ENCODE measurements at places on chromosomes 11 and 22.

GRCh38 chr11:8375932-8376331 lies 112.3 kb upstream of the LMO1 start:
- DNase-seq, result no peak

DNA sequence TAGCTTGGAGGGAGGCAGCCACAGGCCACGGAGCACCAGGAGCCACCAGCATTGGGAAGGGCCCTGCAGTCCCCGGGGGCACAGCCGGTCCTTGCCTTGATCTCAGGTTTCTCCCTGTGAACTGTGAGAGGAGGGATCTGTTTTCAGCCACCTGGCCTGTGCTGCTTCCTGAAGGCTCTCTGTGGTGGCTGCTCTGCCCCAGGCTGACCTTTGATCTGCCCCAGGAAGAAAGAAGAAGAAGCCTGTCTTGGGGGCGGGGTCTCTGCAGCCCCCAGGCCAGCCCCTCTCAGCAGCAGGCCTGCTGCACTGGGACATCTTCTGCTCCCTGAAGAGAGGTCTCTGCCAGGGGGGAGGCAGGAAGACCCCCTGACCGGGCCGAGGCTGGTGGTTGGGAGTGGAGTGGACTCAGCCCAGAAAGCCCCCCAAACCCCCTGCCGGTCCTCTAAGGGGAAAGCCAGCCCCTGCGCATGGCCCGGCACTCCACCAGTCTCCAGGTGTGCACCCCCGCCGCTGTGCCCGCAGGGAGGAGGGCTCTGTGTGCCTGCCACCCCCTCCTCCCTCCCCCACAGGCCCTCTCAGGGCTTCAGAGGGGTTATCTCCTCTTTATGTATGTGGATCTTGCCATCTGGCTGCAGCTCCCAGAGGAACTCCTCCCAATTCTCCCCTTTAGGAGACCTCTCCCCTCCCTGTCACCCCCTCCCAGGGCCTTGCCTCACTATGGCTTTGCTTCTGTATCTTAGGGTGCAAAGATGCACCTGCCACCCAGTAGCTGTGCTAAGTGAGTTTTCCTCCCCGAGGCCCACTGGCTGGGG lies 675.3 kb downstream of the BRD1 start:
- no peak for DNase-seq

DNA sequence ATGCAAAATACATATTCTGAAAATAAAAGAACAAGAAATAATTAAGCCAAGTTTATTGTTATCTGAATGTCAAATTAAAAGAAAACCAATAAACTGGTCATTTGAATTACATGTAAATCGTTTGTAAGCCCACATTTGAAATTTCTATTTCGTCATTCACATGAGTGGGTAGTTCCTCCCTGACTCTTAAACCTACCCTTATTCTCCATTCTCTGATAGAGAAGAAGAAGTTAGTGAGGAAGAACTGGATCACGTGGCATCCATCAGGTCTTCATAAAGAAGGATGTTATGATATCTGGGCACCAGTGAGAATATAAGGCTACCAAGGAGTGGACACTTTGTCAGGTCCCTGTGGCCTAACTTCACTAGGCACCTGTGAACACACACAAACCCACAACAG lies 328.1 kb downstream of the OPCML start:
- no peak for DNase-seq

DNA sequence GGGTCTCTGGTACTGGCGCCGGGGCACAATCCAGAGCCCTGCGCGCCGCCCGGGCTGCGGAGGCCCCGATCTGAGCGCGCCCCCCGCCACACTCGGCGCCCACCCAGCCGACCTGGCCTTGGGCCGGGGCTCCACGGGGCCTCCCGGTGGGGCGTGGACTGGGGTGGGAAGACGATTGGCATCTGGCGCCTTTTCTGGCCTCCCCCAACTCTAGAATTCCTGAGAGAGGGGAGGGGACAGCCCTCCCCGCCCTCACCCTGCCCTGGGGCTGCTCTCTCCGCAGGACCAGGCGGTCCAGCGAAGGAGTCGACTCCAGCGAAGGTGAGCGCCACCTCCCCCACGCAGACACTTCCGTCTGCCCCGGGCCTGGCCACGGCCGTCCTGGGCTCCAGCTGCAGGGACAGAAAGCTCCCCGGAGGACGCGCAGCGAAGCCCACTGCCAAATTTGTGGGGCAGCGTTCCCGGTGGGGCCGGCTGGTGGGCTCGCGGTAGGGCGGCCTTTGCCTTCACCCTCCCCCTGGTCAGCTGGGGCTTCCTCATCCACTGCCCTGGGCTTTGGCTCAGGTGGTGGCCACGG lies 593 bp downstream of the SSH3 start:
- no peak for DNase-seq

DNA sequence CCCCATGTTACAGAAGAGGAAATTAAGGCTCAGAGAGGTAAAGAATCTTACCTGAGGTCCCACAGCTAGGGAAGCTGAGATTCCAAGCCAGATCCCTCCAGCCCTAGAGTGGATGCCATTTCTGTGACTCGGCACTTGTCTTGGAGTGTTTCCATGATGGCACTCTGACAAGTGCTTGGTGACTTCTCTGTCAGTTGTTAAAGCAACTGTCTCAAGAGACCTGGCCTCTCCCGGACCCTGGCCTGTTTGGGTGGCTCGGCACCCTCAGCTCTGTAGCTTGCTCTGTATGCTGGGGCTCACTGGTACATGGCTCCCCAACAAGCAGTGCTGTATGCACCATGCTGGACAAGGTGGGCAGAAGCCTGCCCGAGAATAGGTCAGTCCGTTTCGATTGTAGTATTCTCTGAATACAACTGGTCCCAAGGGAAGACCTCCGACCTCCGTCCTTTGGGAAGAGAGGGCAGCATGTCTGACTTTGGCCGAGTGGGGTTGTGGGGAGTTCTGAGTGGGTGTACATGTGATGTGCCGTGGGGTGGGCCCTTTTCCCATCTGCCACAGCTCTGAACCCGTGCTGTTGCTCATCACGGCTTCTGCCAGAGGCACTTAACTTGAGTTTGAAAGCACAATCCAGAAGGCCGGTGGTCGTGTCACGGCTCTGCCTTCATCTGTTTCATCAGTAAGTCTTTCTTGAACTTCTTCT lies 12.4 kb downstream of the ACO2 start:
- DNase-seq, result no peak

- no peak for DNase-seq
Measured at GRCh38 chr22:42307806-42308563, 37.5 kb upstream of the TCF20 start.

DNA sequence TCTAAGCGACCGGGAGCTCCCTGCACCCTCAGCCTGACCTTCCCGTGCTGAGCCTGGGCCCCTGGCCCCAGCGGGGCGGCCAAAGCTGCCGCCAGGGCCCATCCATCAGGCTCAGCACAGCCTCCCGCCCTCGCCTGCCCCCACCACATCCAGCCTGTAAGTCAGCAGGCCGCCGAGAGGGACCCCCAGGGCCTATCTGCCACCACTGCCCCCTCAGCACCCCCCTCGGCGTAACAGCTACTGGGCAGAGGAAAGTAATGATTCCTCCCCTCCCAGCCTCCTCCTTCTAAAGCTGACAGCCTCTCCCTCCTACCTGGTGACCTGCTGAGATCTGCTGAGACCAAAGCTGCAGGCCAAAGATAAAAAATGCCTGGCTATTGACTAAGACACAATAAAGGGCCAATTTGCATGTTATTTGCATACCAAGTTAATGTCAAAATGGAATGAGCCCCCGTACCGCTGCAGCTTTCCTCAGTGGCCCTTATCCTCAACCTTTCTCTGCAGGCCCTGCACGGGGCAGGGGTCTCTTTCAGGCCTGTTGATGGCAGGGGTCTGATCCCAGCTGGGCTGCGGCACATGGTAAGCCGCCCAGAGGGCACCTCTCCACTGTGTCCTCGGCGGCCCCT lies 51.6 kb downstream of the RPUSD4 start:
- DNase-seq, result no peak

DNA sequence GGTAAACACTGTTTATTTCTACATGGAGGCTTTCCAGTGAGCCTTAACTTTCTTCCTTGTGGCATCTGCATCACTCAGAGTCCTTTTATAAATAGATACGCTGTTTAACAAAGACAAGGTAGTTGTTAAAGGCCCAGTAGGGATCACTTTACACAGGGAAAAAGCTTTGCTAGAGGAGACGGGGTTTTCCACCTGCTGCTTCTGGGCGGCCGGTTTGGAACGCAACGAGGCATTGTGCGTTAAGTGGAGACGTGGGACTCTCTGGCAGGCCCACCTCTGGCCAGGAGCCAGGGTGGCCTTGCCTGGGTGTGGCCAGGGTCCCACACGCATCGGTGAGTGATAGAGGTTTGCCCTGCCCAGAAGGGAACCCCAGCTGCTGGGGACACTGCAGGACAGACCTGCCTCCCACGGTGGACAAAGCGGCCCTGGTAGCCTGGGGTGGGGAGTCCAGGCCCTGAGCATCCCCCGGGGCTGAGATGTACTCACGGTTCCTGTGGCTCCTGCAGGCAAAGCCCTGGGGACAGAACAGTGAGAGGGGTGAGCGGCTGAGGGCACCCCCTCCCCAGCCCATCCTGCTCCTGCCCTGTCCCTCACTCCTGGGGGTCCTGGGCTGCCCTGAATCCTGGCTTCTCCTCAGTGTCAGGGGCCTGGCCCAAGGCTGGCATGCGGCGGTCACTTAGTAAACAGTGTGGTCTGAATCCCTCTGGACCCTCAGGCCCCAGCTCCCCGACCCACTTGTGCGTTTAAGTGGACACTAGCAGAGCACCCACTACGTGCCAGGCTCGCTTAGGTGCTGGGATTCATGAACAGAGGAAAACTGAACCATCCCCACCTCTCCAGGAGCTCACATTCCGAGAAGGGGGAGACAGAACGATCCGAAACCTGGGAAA lies 4.2 kb downstream of the IL17REL start:
- DNase-seq, result no peak

GRCh38 chr11:11884774-11885481 lies 43.2 kb downstream of the USP47 start:
- DNase-seq, result no peak

DNA sequence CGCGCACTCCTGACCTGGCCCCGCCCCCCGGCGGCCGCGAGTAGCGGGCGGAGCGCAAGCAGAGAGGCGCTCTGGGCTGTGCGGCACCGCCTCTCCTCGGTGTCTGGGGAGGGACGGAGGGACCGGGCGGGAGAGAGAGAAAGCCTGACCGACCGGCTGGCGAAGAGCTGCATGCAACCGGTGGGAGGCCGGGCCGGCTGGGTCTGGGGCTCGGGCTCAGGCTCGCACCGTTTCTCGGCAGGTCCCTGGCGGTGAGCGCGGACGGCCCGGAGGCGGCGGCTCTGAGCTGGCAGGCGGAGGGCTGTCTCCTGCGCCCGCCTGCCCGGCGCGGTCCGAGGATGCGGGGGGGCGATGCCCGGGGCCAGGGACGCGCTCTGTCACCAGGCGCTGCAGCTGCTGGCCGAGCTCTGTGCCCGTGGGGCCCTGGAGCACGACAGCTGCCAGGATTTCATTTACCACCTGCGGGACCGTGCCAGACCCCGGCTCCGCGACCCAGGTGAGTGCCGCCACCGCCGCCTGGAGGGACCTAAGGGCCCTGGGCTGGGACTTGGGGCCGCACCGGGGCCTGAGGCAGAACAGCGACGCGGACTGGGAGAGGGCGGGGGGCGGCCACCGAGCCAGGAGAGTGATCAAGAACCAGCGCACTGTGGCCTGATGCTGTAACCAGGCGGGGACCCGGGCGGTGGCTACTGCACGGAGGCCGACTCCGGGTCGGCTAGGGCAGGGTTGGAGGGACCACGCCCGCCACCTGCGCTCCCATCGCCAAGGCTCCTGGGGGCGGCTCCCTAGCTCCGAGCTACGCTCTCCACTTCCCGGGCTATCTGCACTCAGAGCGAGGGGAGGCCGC lies at the start of gene SYT9:
Gene SYT9 (plus strand): TSS at position 69 of the 847 bp plus-strand sequence. CDS start 283 bp downstream, at position 352.
- DNase-seq, result peak; percentile 82

- no peak for DNase-seq
Measured at GRCh38 chr22:43343670-43344519, 723 bp upstream of the SCUBE1 start.

GRCh38 chr11:78823588-78823987 lies 248.9 kb upstream of the NARS2 start:
- no peak for DNase-seq

- DNase-seq, result peak; percentile 61
Measured at GRCh38 chr11:78079232-78080083, at the start of gene NDUFC2. Gene NDUFC2, minus strand, starts transcription at chr11:78079862. Its CDS starts 118 bp downstream, at chr11:78079744.

GRCh38 chr11:57798905-57799559 lies 37.4 kb downstream of the CTNND1 start:
- peak; percentile 8 for DNase-seq

- no peak for DNase-seq
Measured at GRCh38 chr22:21778705-21779363, 43.2 kb upstream of the YPEL1 start.

GRCh38 chr11:132782102-132782501 lies 750.2 kb downstream of the OPCML start:
- DNase-seq, result no peak

GRCh38 chr22:29359469-29359868 lies 28.9 kb downstream of the AP1B1 start:
- DNase-seq, result no peak

DNA sequence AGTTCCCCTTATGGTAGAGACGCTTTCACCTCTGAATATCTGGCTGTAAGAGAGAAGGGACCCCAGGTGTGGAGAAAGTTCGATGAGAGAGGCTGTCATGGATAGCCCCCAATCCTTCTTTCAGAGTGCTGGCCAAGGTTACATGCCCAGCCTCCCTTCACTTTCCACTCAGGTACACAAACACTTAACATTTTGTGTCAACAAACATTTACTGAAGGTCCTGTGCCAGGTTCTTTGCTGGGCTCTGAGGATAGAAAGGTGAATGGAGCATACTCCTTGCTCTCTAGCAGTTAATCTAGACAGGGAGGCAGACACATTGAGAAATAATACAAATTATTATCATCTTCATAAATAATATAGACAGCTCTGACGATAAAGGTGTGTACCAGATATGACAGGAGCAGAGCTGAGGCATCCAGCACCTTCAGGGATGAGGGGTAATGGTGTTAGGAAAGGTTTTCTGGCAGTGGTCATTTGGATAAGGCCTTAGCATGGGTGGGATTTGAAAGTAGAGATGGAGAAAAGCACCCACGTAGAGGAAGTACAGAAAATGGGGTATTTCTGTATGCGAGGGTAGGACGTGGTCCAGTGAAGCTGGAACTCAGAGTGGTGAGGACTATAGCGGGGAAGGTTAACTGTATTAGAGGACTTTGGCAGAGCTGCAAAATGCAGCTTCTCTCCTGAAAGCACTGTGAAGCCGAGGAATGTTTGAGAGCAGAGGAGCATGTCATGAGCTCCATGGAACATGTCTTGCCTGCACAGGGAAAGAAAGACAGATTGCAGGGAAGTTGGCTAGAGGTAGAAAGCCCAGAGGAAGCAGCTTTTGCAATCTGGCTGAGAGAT lies 19.6 kb downstream of the PPFIBP2 start:
- DNase-seq, result no peak

GRCh38 chr11:121291896-121292494 lies 576 bp upstream of the SC5D start:
- DNase-seq, result no peak

DNA sequence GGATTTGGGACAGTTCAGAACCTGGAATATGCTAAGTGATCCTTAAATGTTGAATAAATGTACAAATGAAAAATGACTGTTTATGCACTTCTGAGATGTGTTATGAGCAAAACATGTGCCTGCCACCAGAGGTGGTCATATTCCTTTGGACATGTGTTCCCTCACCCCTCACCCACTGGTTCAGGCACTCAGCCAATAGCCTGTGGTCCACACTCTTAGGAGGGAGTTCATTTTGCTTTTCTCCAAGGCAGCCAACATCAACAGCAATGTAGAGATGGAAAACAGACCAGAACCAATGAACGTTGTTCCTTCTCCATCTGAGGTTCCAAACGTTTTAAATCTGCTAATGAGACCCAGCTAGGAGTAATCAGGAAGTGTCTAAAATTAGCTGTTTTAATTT lies 44.0 kb downstream of the RPUSD4 start:
- no peak for DNase-seq

GRCh38 chr11:83918476-83918875 lies 632.3 kb upstream of the CCDC90B start:
- no peak for DNase-seq

GRCh38 chr22:37491559-37492427 lies 5.6 kb upstream of the MFNG start:
- no peak for DNase-seq
